Muscle of leg (tissue), 16 donors: ENCODE measurements at places on chromosomes 5 and 9. TPM values are rescaled to one million over a fixed set of nuclear protein-coding genes. Genes with fewer than 3 reads are reported as not detected.

- H3K36me3 ChIP-seq: no peaks in the 10 kb centered on the region
- no peaks in the 10 kb centered on the region for H3K27me3 ChIP-seq
- peaks cover 2% of the 10 kb centered on the region for H3K4me1 ChIP-seq
- no peak for DNase-seq
- H3K4me3 ChIP-seq: peak overlapping the region; percentile 62
- H3K27ac ChIP-seq: peak overlapping the region; percentile 96
Observed at GRCh38 chr5:56908942-56909293, 478 bp upstream of the SETD9 start.

Gene IL13
- not detected for total RNA-seq

DNA sequence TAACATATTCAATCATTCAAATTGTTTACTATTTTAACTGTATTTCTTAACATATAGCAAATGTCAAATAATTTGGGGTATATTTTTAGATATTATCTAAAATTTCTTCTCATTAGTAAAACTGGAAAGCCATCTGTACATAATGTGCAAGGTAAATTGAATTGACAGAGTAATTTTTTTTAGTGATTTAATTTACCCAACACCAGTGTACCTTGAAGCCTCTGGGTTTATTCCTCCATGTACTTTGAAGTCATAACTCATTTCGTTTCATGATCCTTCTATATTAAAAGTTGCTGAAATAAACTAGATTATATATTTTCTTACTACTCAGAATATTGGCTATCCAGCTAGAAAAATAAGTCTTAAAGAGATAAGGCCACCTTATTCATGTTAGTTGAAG is 674.9 kb downstream of the PRR16 start:
- H3K4me1 ChIP-seq: no peaks in the 10 kb centered on the region
- no peaks in the 10 kb centered on the region for H3K27me3 ChIP-seq

Gene C9orf50
- total RNA-seq: not detected

DNA sequence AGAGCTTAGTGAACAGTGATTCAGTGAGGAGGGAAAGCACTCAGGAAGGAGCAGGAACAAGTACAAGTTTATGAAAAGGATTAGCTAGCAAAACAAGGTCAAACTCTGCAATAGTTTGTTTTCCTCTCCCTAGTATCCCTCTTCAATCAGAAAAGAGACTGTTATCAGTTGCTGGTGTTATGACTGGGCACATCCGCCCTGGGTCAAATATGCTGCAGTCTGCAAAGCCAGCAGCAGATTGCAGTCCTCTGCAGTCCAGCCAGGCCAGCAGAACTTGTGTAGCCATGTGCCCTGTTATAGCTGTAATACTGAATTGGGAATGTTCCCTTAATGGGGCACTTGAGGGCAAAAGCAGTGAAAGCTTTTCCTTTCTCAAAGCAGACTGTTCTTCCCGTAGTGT is 12.0 kb downstream of the PCDHAC2 start:
- H3K36me3 ChIP-seq: no peaks in the 10 kb centered on the region
- no peaks in the 10 kb centered on the region for H3K27me3 ChIP-seq
- H3K4me3 ChIP-seq: no peak overlapping the region
- peaks cover 3% of the 10 kb centered on the region for H3K4me1 ChIP-seq

DNA sequence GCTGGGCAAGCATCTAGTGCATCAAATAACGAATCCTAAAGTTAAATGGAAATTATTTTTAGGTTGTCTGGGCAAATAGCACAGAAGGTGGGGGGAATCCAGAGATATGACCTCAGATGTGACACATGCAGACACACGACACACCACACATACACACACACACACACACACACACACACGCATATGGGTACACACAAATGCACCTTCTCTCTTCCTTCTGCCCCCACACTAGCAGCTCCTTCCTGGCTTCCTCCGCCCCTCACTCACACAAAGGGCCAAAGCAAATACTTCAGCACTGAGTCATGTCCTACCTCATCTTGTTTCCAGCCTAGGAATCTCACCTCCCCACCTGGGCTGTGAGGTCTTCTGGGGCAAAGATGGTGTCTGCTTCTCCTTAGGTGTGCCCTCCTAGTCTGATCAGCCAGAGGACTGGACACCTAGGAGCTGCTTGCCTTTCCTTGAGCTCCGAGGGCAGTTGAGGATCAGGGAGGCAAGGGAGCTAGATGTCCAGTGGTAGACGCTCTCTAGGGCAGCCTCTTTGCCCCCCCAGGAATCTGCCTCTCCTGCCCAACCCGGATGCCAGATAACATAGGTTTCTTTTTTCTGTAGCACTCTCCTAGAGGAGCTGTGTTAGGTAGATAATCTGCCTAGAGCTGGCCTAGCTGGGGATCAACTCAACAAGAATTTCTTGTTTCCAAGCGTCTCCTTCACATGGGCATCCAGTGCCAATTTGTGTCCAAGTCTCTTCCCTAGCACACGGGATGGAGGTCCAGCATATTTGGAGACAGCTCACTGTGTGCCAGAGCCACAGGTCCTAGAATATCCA is 14.3 kb upstream of the JADE2 start:
- no peaks in the 10 kb centered on the region for H3K36me3 ChIP-seq
- no peak overlapping the region for H3K4me3 ChIP-seq
- H3K27ac ChIP-seq: no peak overlapping the region

GRCh38 chr9:91253488-91253887 is 108.2 kb downstream of the AUH start:
- DNase-seq: no peak
- peaks cover 9% of the 10 kb centered on the region for H3K4me1 ChIP-seq
- no peaks in the 10 kb centered on the region for H3K27me3 ChIP-seq

DNA sequence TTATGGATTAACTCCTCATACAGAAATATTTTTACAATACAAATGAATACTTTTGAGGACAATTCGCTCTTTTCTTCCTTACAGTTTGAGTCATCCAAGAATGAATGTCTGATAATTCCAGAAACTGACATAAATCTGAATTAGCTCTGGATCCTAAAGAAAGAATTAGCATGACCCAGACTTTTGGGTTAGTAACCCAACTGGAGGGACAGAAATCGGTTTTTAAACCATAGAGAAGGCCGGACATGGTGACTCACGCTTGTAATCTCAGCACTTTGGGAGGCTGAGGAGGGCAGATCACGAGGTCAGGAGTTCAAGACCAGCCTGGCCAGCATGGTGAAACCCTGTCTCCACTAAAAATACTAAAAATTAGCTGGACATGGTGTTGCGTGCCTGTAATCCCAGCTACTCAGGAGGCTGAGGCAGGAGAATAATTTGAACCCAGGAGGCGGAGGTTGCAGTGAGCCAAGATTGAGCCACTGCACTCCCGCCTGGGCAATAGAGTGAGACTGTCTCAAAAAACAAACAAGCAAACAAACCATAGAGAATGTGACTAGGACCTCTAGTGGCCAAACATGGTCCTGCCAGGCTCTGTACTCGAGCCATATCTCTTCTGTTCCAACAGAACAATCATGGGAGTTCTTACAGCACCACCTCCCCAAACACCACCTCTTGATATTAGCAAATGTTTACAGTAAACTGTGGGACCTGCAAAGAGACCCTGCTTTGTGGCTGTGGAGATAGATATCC is 44.8 kb downstream of the LURAP1L start:
- peak overlapping the region; percentile 33 for H3K27ac ChIP-seq
- H3K4me1 ChIP-seq: no peaks in the 10 kb centered on the region
- H3K4me3 ChIP-seq: no peak overlapping the region
- H3K27me3 ChIP-seq: no peaks in the 10 kb centered on the region
- DNase-seq: no peak
- H3K36me3 ChIP-seq: peaks cover 2% of the 10 kb centered on the region

DNA sequence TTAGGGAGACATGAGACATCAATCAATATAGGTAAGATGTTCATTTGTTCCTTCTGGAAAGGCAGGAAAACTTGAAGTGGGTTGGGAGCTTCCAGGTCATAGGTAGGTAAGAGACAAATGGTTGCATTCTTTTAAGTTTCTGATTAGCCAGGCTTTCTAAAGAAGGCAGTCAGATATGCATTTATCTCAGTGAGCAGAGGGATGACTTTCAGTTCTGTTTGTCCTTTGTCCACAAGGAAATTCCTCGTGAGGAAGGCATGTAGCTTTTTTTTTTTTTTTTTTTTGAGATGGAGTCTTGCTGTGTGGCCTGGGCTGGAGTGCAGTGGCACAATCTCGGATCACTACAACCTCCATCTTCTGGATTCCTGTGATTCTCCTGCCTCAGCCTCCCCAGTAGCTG is 155.3 kb upstream of the ABCA1 start:
- no peaks in the 10 kb centered on the region for H3K27me3 ChIP-seq
- no peaks in the 10 kb centered on the region for H3K36me3 ChIP-seq
- no peak overlapping the region for H3K4me3 ChIP-seq
- no peak overlapping the region for H3K27ac ChIP-seq

Gene HTR1A
- total RNA-seq: not detected

DNA sequence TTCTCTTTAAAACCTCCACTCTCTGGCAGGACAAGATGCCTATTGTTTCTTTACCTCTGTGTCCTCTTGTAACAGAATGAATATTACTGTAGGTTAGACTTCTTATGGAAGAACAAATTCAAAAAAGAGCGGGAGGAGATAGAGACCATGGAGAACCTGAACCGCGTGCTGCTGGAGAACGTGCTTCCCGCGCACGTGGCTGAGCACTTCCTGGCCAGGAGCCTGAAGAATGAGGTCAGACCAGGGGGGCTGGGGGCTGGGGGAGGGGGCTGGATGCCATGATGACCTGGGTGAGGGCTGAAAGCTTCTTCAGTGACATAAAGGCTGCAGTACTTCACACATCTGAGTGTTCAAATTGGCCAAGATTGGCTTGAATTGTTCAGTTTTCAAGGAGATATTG is 61.4 kb downstream of the CFAP90 start:
- DNase-seq: no peak
- no peaks in the 10 kb centered on the region for H3K27me3 ChIP-seq
- H3K4me1 ChIP-seq: no peaks in the 10 kb centered on the region
- H3K4me3 ChIP-seq: no peak overlapping the region
- H3K27ac ChIP-seq: no peak overlapping the region

Gene WNT8A
- total RNA-seq: not detected

Gene SLCO6A1
- 0.31 TPM for total RNA-seq

GRCh38 chr5:144139586-144139985 is 30.9 kb downstream of the YIPF5 start:
- no peaks in the 10 kb centered on the region for H3K36me3 ChIP-seq
- no peaks in the 10 kb centered on the region for H3K27me3 ChIP-seq
- peaks cover 3% of the 10 kb centered on the region for H3K4me1 ChIP-seq
- no peak overlapping the region for H3K4me3 ChIP-seq
- peak overlapping the region; percentile 39 for H3K27ac ChIP-seq

Gene ERAP2
- 2.1 TPM for total RNA-seq

- peak; percentile 89 for DNase-seq
- peaks cover 10% of the 10 kb centered on the region for H3K4me1 ChIP-seq
- H3K27ac ChIP-seq: no peak overlapping the region
Observed at GRCh38 chr5:172123269-172123692, 64.7 kb downstream of the STK10 start.

- H3K36me3 ChIP-seq: no peaks in the 10 kb centered on the region
- no peak overlapping the region for H3K4me3 ChIP-seq
- no peak overlapping the region for H3K27ac ChIP-seq
- no peaks in the 10 kb centered on the region for H3K27me3 ChIP-seq
Observed at GRCh38 chr9:116544896-116545295, 142.2 kb upstream of the TRIM32 start.

- H3K4me1 ChIP-seq: peaks cover 2% of the 10 kb centered on the region
- no peaks in the 10 kb centered on the region for H3K27me3 ChIP-seq
- H3K4me3 ChIP-seq: no peak overlapping the region
- no peak overlapping the region for H3K27ac ChIP-seq
- no peaks in the 10 kb centered on the region for H3K36me3 ChIP-seq
Observed at GRCh38 chr5:143585970-143586369, 182.5 kb upstream of the NR3C1 start.

DNA sequence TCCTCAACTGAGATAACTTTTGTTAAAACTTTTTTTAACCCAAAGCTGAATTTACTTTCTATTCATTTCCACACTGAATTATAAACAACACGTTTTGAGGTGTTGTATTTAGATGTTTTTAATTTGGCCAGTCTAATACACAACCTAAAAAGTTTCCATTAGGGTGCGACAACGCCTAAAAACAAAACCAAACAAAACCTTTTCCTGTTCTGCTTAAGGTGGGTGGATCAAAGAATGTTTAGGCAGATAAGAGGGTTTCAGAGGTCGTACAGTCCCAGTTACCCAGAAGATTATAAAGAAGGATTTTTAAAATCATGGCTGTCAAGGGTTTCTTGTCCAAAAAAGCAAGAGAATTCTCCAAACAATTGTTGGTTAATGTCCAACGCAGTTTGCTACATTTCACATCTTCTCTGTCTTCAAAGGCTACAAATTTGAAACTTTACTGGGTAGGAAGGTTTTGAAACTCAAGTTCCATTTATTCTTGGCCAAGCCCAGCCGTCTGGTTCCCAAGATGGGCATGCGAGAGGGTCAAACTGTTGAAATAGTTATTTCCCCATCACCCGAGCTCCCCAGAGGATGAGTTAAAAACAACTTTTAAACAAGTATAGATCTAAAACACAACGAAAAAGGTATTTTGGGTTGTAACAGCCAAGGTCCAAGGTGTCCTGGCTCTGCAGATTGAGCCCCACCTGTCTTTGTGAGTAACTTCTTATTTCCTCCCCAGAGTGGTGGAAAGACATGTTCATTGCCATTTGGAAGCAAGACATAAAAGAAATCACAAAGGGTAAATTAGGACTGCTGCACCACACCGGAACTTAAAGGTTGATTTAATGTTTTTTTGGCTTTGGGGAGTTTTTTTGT is 122.8 kb upstream of the MAP3K1 start:
- H3K4me1 ChIP-seq: peaks cover 4% of the 10 kb centered on the region
- no peak overlapping the region for H3K4me3 ChIP-seq
- DNase-seq: no peak
- no peak overlapping the region for H3K27ac ChIP-seq
- H3K36me3 ChIP-seq: no peaks in the 10 kb centered on the region
- H3K27me3 ChIP-seq: no peaks in the 10 kb centered on the region

- H3K27me3 ChIP-seq: peaks cover 6% of the 10 kb centered on the region
- H3K36me3 ChIP-seq: no peaks in the 10 kb centered on the region
- no peak for DNase-seq
- H3K4me1 ChIP-seq: peaks cover 51% of the 10 kb centered on the region
- no peak overlapping the region for H3K27ac ChIP-seq
Observed at GRCh38 chr5:136027311-136027710, 1.5 kb upstream of the TGFBI start.

Gene LRRC19
- total RNA-seq: not detected

- H3K4me1 ChIP-seq: peaks cover 5% of the 10 kb centered on the region
- no peaks in the 10 kb centered on the region for H3K36me3 ChIP-seq
- H3K4me3 ChIP-seq: no peak overlapping the region
- no peaks in the 10 kb centered on the region for H3K27me3 ChIP-seq
- DNase-seq: no peak
Observed at GRCh38 chr9:13816837-13817236, 497.1 kb downstream of the NFIB start.

Gene WNK2
- total RNA-seq: 7.4 TPM

DNA sequence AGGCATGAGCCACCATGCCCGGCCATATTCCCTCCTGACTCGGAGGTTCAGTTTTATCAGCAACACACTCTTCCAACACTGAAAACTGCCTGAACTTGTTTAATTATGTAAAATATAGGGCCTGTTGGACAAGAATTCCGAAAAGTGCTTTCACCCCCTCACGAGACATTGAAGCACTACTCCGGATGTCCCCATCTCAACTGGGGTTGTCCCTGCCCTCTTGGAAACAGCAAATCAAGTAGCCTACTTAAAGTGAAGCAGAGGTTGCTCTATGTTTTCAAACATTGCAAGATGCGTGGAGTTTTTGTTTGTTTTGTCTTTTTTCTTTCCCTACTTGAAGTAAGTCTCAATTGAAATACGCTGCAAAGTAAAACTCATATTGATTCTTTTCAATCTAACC is 7.6 kb downstream of the PTGER4 start:
- peaks cover 5% of the 10 kb centered on the region for H3K4me1 ChIP-seq
- no peak overlapping the region for H3K4me3 ChIP-seq
- H3K27me3 ChIP-seq: no peaks in the 10 kb centered on the region
- H3K36me3 ChIP-seq: peaks cover 8% of the 10 kb centered on the region
- H3K27ac ChIP-seq: no peak overlapping the region
- peak; percentile 19 for DNase-seq

GRCh38 chr5:122351416-122352157 is 39.5 kb downstream of the SNCAIP start:
- no peaks in the 10 kb centered on the region for H3K27me3 ChIP-seq
- H3K27ac ChIP-seq: no peak overlapping the region
- H3K4me1 ChIP-seq: no peaks in the 10 kb centered on the region
- no peak for DNase-seq
